Activated effector memory CD4-positive, alpha-beta T cell treated with Interleukin-2 at 50 U/mL for 16 hours (primary cell): ENCODE measurements at places on chromosomes 4 and X.

DNA sequence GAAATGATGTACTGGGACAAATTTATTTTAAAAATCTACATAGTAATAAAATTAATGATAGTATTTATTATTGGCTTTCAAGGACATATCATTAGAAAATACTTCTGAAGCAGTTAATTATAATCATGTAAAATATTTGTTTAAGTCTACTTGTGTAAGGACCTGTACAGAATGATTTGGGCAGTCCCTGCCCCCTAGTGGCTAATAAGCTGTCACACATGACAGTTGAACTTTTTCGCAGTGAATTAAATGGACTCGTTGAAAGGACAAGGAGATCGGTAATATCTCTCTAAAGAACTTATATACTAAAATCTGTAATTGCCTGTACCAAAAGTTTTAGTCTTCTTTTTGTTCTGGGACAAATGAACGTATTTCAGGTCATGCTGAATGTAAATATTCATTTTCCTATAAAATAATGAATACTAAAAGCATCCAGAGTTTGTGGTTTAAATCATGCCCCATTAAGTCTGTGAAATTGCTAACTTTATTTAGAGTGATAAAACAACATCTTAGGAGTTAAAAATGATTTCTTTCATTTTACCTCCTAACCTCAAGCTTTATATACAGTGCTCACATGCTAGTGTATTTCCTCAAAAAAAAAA lies 13.6 kb downstream of the EXOC1 start:
- no peak for DNase-seq

- no peak for DNase-seq
Observed at GRCh38 chr4:105970371-105970770, 75.1 kb downstream of the NPNT start.

DNA sequence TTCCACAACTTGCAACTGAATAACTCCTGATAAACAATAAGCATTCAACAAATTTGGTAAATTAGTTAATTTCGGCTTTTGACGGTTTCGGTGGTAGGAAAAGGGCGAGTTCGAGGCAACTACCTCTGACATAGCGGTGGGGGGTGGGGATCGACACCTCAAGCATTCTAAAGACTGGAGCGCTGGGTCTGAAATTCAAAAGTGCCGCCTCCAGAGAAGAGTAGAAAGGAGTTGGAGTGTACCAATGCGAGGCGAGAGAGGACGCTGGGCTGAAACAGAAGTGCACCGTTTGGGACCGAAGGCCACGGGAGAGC lies 725 bp downstream of the SMC1A start:
- no peak for DNase-seq

DNA sequence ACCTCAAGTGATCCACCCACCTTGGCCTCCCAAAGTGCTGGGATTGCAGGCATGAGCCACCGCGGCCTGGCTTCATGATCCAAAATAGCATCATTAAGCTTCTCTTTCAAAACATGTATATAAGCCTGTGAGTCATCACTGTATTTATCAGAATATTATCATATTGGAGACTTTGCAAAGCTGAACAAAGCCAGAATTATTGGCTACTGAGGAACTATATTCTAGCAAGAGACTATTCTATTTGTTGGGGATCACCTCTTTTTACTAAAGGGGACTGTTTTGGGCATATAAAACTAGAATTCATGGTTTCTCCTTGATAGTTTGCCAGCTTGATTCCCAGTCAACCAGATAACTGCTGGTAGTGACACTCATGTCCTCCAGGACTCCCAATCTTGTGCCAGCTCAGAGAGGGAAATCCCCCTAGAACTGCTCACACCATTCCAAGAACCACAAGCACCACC lies 40.1 kb downstream of the TET2 start:
- DNase-seq, result no peak

DNA sequence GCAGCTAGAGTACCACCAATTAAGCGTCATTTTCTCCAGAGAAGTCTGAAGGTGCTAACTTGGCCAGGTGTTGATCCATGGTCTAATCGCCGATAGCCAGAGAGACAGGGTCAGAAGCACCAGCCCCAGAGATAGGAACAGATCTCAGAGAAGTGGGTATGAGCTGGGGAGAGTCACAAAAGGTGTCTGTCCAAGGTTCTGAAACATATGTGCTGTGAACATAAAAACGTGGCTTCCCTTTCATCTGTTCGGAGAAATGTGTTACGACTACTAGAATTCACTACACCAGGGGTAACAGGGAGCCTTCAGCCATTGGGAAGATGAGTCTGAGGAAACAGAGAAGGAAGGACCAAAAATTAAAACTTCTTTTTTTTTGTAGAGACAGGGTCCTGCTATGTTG lies 91.3 kb downstream of the FBXL5 start:
- DNase-seq, result no peak
